ENCODE measurements at places on chromosomes 2 and 18. TPM values are rescaled to one million over a fixed set of nuclear protein-coding genes. Genes with fewer than 3 reads are reported as not detected.

GRCh38 chr2:203710226-203710625 lies 3.8 kb downstream of the CD28 start:
- H3K4me3 ChIP-seq = peak overlapping the region; percentile 87
- DNase-seq = no peak
- H3K4me1 ChIP-seq = peaks cover 69% of the 10 kb centered on the region
- H3K36me3 ChIP-seq = peaks cover 45% of the 10 kb centered on the region
- H3K27ac ChIP-seq = peak overlapping the region; percentile 95

GRCh38 chr2:127157114-127157513 lies 50.2 kb upstream of the BIN1 start:
- no peaks in the 10 kb centered on the region for H3K4me1 ChIP-seq
- no peak overlapping the region for H3K4me3 ChIP-seq
- no peak overlapping the region for H3K27ac ChIP-seq
- H3K36me3 ChIP-seq = no peaks in the 10 kb centered on the region
- peaks cover 17% of the 10 kb centered on the region for H3K27me3 ChIP-seq

DNA sequence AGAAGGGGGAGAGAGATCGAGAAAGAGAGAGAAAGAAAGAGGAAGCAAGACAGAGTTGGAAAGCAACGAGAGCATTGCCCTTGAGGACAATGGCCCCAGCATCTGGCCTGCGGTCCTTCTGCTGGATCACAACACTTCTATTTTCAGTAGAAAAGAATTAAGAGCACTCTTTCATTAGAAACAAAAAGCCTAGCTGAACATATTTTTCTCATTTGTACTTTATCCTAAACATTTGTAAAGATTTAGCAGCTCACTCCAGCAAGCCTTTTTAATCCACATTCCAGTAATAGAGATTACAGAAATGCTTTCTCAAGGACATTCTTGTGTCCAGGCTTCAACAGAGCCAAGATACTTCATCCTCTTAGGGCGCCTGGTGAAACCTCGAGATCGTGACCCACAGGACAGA lies 31.6 kb upstream of the AFF3 start:
- H3K27ac ChIP-seq = no peak overlapping the region
- no peaks in the 10 kb centered on the region for H3K4me1 ChIP-seq
- no peak overlapping the region for H3K4me3 ChIP-seq
- no peak for DNase-seq
- no peaks in the 10 kb centered on the region for H3K36me3 ChIP-seq

DNA sequence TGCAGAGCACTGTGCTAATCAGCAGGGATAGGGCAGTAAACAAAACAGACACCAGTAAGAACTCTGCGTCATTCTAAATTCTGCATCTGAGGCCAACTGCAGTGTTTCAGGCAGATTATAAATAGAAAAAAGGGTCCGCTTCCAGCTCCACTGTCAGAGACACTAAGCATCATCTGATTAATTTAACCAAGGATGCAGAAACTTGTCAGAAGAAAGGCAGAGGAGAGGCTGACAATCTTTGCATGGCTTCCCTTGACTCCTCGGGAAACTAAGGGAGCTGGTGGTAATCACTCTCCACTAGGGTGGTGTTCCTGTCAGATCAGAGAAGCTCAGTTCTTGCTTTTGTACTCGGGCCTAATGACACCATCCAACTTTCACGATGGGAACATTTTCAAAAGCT lies 123.5 kb downstream of the DNAH6 start:
- no peaks in the 10 kb centered on the region for H3K36me3 ChIP-seq
- no peaks in the 10 kb centered on the region for H3K27me3 ChIP-seq
- DNase-seq = no peak
- H3K27ac ChIP-seq = no peak overlapping the region
- no peaks in the 10 kb centered on the region for H3K4me1 ChIP-seq
- no peak overlapping the region for H3K4me3 ChIP-seq

GRCh38 chr18:57835904-57836303 lies 32.8 kb upstream of the ATP8B1 start:
- H3K4me3 ChIP-seq = no peak overlapping the region
- H3K27ac ChIP-seq = no peak overlapping the region
- DNase-seq = no peak
- peaks cover 42% of the 10 kb centered on the region for H3K36me3 ChIP-seq

- no peak overlapping the region for H3K27ac ChIP-seq
- no peaks in the 10 kb centered on the region for H3K36me3 ChIP-seq
- no peaks in the 10 kb centered on the region for H3K4me1 ChIP-seq
- no peaks in the 10 kb centered on the region for H3K27me3 ChIP-seq
- H3K4me3 ChIP-seq = no peak overlapping the region
- DNase-seq = no peak
These were observed 184.9 kb downstream of the GLI2 start for GRCh38 chr2:120920454-120921148.

DNA sequence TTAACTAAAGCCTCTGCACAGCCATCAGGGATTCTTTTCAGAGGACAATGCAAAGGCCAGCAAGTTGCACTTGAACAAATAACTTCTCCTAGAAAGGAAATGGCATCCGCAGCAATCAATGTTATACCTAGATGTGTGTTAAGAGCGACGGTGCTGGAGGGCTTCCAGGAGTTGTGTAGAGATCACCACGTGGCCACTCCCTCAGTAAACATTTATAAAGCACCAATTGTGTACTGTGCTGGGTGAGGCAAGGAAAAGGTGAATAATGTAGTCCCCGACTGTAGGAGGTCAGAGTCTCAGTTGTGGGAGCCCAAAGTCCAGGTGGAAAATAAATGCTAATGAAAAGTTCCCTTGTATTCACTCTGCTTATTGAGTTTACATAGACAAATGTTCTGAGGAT lies 135.0 kb downstream of the ALK start:
- DNase-seq = no peak
- H3K4me1 ChIP-seq = no peaks in the 10 kb centered on the region
- H3K36me3 ChIP-seq = no peaks in the 10 kb centered on the region
- H3K27me3 ChIP-seq = no peaks in the 10 kb centered on the region
- H3K27ac ChIP-seq = no peak overlapping the region

- no peak overlapping the region for H3K27ac ChIP-seq
- peaks cover 2% of the 10 kb centered on the region for H3K27me3 ChIP-seq
- H3K4me3 ChIP-seq = no peak overlapping the region
- no peaks in the 10 kb centered on the region for H3K36me3 ChIP-seq
These were observed 36.0 kb downstream of the SERTAD2 start for GRCh38 chr2:64617631-64618151.

Gene PIEZO2
- total RNA-seq = not detected

Gene TGFA
- not detected for total RNA-seq

Gene CCDC121
- 0.98 TPM for total RNA-seq

Gene TXNDC2
- not detected for total RNA-seq

Gene PLCL1
- total RNA-seq = 0.26 TPM

Gene SLC9A4
- 0.05 TPM for total RNA-seq

Gene CD207
- not detected for total RNA-seq

Gene TRABD2A
- 30.2 TPM for total RNA-seq
